ENCODE measurements at places on chromosomes 4 and X. TPM values are rescaled to one million over a fixed set of nuclear protein-coding genes. Genes with fewer than 3 reads are reported as not detected.
A peak's percentile ranks its signal among the peaks of the same experiment; 100 is the strongest.

- H3K27me3 ChIP-seq: no peaks in the 10 kb centered on the region
- no peak for DNase-seq
- no peak overlapping the region for H3K4me3 ChIP-seq
- H3K27ac ChIP-seq: no peak overlapping the region
Observed at GRCh38 chr4:151921811-151922210, 161.0 kb upstream of the GATB start.

DNA sequence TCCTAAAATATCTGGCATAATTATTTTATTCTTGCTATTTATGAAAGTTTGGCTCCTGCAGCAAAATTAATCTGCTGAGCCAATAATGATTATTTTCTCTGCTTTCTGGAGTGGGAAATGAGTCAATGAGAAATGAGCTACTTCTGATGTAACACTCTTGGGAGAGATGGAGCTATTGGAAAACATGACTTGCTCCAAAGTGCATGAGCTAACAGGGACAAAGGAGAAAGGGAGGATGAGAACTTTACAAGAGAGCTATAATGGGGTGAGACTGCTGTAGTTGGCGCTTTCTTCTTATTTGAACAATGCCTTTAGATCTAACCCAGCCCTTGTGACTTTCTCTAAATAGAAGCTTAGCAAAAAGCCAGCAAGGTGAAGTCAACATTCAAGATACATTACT lies 615.1 kb downstream of the ANKRD50 start:
- no peak overlapping the region for H3K27ac ChIP-seq
- H3K27me3 ChIP-seq: no peaks in the 10 kb centered on the region
- DNase-seq: no peak
- no peak overlapping the region for H3K4me3 ChIP-seq

DNA sequence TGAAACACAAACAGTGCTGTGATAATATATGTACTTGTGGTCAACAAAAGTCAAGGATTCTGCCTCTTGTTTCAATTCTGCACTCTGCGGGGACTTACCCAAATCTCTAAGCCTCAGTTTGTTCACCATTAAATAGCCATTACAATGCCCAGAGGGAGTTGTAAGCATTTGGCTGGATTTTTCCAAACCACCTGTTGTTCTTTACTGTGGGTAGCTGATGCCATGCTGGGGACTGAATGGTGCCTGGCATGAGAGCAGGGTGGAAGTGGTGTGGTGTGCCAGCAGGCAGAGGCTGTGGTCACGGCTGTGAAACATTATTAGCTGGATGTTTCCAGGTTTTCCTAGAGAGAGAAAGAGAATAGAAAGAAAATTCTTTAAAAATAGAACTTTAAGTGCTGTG lies 60.7 kb upstream of the PAK3 start:
- no peak overlapping the region for H3K4me3 ChIP-seq
- H3K36me3 ChIP-seq: no peaks in the 10 kb centered on the region
- no peak overlapping the region for H3K27ac ChIP-seq
- no peaks in the 10 kb centered on the region for H3K27me3 ChIP-seq
- no peak for DNase-seq

- peaks cover 9% of the 10 kb centered on the region for H3K36me3 ChIP-seq
- peaks cover 49% of the 10 kb centered on the region for H3K4me1 ChIP-seq
- no peak for DNase-seq
- H3K27ac ChIP-seq: no peak overlapping the region
- H3K27me3 ChIP-seq: no peaks in the 10 kb centered on the region
- H3K4me3 ChIP-seq: no peak overlapping the region
Observed at GRCh38 chrX:42803320-42803719, 25.4 kb upstream of the PPP1R2C start.

DNA sequence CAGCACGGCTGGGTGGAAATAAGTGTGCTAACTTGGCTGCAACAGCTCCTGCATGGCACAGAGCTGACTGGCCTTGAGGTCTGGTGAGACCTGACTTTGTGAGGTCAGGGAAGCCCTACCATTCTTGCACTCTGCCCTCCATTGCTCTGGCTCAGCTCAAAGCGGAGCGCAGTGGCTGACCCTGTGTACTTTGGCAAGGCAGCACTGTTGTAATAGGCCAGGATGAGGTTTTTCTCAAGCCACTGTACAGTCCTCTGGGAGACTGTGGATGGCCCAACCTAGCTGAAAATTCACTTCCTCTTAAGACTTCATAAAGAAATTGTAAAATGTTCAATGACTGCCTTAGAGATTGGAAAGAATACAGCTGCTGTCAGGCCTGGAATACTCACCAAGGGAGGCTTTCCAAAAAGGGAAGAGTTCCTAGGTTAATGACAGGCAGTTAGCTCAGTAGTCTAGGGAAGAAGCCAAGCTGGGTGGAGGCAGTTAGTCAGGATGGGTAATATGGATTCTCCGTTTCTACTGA lies 129.8 kb downstream of the GUCY2F start:
- no peak overlapping the region for H3K4me3 ChIP-seq
- no peaks in the 10 kb centered on the region for H3K36me3 ChIP-seq
- H3K4me1 ChIP-seq: no peaks in the 10 kb centered on the region
- no peaks in the 10 kb centered on the region for H3K27me3 ChIP-seq
- peak overlapping the region; percentile 80 for H3K27ac ChIP-seq

DNA sequence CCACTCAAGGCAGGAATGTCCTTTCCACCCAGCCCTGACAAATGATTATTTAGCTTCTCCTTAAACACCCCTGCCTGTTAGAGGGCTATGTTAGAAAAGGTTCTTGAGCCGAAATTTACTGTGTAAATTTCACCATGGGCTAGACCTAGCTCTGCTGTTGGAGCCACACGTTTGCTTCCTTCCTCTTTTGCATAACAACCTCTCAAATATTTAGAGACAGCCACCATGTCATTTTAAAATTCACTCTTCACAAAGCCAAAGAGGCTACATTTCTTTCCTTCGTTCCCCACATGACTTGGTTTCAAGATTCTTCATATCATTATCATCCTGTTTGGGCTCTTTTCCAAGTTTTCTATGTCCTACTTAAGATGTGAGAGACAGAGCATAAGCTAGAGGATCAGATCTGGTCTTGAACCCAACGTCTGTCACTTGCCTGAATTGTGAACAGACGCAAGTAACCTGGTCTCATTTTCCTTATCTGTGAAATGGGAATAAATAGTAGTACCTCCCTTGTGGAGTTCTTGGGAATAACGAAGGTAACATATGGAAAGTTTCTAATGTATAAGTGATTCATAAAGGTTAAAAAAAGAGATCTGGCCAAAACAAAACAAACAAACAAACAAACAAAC lies 6.7 kb downstream of the DOCK11 start:
- no peaks in the 10 kb centered on the region for H3K36me3 ChIP-seq
- H3K27ac ChIP-seq: 0 out of 2 replicates have a peak overlapping the region, but pooled peaks have one; percentile 19
- DNase-seq: no peak
- peaks cover 10% of the 10 kb centered on the region for H3K27me3 ChIP-seq
- no peak overlapping the region for H3K4me3 ChIP-seq

SNCA gene
- total RNA-seq: 15.0 TPM

SLC49A3 gene
- total RNA-seq: 5.8 TPM

OCRL gene
- 18.2 TPM for total RNA-seq

BEND4 gene
- 43.0 TPM for total RNA-seq

OTUD6A gene
- 0.13 TPM for total RNA-seq
